ENCODE measurements at places on chromosomes 5 and 9.

- no peak for DNase-seq
Observed at GRCh38 chr5:109028608-109029299, 281.1 kb downstream of the FER start.

DNA sequence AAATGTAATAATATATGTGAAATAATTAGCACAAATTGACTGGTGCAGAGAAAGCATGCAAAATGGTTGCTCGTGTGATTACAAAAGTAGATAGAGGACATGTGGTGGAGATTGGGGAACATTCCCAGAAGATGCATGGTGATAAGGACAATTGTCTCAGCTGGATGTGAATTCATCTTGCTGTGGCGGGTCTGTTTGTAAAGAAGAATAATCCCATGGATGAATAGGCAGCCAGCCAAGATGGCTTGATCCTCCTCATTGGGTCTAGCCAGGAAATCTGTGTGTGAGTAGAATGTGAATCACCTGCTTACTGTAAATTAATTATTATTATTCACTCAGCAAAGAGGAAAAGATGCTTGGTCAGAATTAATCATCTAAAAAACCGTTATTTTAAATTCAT lies 12.6 kb upstream of the DPYSL3 start:
- DNase-seq, result no peak

DNA sequence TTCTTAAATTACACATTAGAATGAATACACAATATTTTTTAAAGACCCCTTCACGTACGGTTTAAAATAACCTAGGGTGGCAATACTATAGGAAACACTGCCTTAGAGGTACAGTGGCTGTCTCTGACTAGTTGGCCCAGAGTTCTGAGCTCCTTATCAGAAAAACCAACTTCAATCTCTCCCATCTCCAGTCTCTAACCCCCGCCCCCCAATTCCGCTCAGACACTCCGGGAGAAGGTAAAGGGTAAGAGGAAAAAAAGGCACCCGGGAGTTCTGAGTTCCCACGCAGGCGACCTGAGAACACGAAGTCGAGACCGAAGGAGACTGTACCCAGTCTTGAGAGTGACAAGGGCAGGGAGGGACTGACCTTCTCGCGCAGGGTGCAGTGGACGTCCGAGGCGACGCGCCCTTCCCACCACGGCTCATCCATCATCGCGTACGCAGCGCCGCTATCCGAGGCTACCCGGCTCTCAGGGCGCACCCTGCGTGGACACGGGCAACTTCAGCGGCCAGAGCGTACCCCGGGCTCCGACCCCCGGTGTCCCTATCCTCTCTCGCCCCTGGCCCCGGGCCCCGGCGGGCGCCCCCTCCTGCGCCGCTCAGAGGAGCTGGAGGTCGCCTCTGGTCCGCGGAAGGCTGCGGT lies 752 bp downstream of the CCNJL start:
- DNase-seq, result no peak

DNA sequence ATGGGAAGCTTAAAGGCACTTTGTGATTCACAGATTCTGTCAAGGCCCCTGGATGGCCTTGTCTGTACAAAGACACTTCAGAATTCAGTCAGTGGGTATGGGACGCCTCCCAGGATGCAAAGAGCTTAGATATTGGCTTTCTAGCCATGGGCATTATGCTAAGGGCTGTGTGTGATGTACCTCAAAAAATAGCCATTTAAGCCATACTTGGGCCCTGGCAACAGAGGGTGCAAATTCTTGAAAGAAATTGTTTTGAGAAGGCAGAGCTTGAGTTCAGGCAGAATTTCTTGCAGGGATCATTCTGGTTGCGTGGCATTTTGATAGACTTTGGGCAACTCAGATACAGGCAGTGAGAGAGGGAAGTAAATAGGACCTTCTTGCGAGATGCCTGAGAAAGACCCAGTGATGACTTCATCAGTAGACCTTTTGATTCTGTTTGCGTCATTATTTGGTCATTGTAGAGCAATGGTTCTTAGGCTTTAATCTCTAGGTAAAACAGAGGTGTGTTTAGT lies 3.9 kb downstream of the CYFIP2 start:
- DNase-seq, result no peak

DNA sequence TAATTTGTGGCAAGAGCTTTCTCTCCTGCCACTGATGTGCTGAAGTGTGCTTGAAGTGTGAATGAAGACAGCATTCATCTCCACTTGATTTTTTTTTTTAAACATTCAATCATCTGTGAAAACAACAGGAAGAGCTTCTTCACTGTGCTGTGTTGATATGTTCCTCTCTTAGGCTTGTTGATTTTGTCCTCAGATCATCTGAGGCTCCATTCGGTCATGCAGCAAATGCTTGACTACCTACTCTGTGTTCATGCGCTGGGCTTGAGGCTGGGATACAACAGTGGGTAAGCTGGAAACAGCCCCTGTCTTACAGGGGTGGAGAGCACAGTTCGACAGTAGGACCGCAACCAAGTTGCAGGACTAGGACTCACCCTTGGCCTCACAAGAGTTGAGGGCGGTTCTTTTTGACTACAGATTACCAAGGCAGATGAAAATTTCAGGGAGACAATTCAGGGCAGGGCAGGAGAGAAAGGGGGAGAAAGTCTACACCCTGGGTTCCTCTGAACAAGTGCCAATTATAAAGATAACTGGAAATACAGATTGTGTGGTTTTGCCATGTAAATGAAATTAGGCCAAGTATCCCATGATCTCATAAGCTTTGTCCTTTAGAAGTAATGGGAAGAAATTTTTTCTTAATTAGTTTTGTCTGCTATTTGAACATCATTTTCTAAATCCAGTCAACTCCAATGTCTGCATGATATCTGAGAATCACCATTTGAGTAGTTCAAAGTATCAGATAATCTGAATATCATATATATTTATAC lies 31.0 kb upstream of the F2R start:
- peak; percentile 52 for DNase-seq

GRCh38 chr9:111621895-111622480 lies 9.1 kb upstream of the DNAJC25 start:
- DNase-seq, result peak; percentile 17

DNA sequence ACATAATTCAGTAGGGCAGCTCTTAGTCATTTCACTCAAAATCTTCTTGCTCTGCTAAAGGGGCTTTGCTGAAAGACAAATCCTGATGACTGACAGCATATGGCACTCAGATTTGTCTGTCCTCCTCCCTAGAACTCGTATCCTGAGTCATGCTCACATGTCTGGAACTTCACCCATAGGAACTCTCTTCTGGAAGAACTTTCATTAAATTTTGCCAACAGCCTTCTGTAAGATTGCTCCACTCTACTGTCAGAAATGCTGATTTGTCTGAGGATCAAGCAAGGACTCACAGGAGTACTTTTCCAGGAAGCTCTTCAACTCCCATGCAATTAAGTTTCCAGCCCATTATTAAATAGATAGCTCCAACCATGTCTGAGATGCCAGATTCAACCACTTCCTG lies 59.8 kb upstream of the SNX2 start:
- DNase-seq, result no peak

DNA sequence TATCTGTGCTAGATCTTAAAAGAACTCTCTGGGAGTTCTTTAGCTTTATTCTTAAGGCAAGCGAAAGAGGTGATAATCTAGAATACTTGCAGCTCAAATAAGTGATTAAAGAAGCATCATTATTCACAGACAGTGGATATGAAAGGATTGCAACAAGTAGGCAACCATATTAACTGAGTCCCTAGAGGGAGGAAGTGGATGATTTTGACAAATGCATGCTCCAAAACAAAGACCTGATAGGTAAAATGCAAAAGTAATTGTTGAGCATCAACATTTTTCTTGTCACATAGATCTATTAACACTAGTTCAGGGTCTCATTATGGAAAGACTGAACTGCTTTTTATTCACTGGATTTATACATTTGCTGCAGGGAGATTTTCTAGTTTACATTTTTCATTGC lies 109.1 kb downstream of the EDIL3 start:
- DNase-seq, result no peak

- no peak for DNase-seq
Observed at GRCh38 chr9:6764523-6764922, 6.8 kb downstream of the KDM4C start.

GRCh38 chr5:177232761-177233160 lies 70.8 kb downstream of the RAB24 start:
- no peak for DNase-seq

- DNase-seq, result no peak
Observed at GRCh38 chr9:121754655-121755436, 103.4 kb downstream of the DAB2IP start.

DNA sequence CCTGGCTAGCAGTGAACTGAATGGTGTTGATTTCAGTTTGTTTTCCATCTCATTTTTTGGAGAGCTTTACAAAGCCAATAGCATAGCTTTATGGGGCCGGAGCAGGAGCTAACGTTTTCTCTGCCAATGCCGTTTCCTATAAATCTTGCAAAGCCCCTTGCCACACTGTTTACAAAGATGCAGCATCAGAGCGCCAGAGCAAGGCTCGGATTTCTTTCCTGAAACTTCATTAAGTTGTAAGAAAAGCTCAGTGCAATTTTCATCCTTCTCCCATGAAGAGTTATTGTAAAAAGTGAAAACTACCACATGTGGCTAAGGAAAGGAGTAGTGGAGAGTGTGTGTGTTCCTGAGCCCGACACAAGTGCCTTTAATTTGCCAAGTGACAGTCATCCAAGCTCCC lies 178.2 kb upstream of the GDNF start:
- no peak for DNase-seq

DNA sequence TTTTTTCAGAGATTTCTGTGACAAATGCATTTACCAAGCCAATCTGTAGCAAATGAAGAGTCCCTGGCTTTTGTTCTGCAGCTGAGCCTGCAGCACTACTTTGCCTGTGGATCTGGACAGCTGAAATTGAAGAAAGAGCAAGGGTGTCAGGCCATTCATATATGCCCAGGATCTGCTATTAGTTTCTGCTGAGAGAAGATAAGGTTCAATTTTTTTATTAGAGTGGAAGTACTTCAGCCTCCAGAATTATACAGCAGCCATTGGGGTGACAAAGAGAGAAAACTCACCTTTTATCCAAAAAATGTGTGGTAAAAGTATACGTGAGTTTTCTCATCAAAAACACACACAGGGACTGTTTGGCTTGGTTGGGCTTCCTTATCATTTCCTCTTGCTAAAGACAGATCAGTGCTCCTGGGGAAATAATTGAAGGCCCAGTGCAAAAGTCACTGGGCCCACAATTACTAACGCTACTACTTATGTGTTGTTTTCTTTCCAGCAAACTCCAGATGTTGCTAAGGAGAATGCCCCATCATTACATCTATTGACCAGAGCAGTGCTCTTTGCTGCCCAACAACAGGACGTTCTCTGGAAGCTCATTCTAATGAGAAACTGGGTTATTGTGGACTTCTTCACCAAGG lies 138.6 kb downstream of the CEMIP2 start:
- DNase-seq, result no peak

- DNase-seq, result no peak
Observed at GRCh38 chr5:3661755-3662296, 66.2 kb downstream of the IRX1 start.

- DNase-seq, result no peak
Observed at GRCh38 chr5:179870403-179870903, 11.8 kb upstream of the MRNIP start.

- DNase-seq, result no peak
Observed at GRCh38 chr9:89440548-89440947, 57.4 kb downstream of the SEMA4D start.

DNA sequence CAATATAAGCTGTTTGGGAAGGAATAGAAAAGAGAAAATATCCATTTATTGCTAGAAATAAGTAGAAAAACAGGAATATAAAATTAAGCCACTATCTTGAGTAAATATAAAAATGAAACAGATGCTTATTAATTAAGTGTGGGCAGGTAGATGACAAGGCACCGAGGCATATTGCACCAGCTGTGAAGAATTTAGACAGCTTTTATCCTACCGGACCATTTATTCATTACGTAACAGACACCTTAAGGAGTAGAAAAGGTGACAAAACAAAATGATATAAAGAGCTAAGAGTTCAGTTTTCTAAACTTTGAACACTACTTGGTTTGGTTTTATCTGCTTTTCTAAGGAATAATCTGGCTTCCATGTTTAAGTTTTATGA lies 404.1 kb downstream of the PTPRD start:
- DNase-seq, result no peak

- DNase-seq, result no peak
Observed at GRCh38 chr5:130337179-130337888, 433.1 kb downstream of the CHSY3 start.

DNA sequence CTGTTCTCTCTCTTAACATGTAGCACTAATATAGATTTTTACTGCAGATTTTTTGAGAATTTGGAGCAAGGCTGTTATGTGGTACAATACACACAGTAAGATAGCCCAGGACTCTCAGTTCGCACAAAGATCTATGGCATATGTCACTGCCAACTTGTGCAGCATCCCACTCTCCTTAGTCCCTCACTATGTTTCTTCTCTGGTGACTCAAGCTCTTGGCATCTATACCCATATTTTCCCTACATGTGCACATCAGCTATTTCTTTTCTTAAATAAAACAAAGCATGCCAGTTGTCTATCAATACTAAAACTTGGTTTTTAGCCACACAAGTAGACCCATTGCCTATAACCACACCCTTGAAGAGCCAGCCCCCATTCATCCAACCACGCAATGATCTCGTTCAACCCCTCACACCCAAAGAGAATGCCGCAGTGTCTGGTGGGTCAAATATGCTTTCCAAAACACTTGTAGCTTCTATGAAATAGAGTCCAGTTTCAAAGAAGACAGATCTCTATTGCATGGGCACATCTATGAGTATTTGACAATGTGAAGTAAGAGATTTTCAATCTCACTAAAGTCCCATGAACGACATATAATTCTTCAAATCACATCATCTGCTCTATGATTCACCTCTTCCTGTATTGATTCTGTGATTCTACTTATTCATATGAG lies 18.2 kb upstream of the IL7R start:
- no peak for DNase-seq

- no peak for DNase-seq
Observed at GRCh38 chr9:115594557-115594956, 476.6 kb upstream of the TNC start.

GRCh38 chr5:67639313-67639712 lies 442.7 kb upstream of the CD180 start:
- no peak for DNase-seq

DNA sequence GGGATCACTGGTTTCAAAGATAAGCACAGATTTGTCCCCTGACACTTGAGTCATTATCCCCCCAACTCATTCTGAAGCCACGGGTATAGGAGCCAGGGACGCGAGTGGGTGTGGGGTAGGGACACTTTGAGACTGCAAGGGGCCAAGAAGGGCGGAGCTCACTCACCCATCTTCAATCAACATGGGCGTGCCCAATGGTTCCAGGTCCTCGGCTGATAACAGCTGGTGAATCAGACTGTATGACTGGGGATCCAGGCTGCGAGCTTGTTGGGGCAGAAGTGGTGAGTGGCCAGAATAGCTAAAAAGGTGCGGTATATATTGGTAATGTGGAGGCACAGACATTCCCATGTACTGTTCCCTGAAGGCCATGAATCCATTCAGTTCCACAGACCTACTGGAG lies 30.7 kb upstream of the NR5A1 start:
- no peak for DNase-seq

GRCh38 chr5:16757989-16758501 lies 141.2 kb upstream of the RETREG1 start:
- DNase-seq, result no peak

DNA sequence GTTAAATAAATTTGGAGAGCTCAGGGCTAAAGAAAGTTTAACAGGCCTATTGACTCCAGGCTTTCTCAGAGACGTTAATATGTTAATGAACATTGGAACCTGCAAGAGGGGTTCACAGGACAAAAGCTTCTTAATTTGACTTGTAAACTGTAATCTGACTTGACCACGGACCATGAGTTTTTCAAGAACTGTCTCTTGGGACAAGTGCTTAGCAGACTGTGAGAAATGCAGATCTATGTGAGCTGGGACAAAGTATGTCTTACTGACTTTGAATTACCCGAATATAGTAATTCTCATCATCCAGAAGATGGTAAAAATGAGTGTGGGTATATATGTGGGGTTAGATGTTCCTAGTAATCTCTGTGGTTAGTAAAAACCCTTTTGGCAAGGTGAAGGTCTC lies 186.6 kb downstream of the ATP10B start:
- DNase-seq, result no peak

All from NCI-H1417 (cell line).